Sigmoid colon (tissue), 7 donors: ENCODE measurements at places on chromosomes 1 and 21. TPM values are rescaled to one million over a fixed set of nuclear protein-coding genes. Genes with fewer than 3 reads are reported as not detected.

Gene CCDC17
- total RNA-seq: 2.5 TPM

GRCh38 chr1:41578712-41579335 is 94.3 kb upstream of the EDN2 start:
- H3K4me1 ChIP-seq: no peaks in the 10 kb centered on the region
- no peaks in the 10 kb centered on the region for H3K36me3 ChIP-seq

- no peaks in the 10 kb centered on the region for H3K4me1 ChIP-seq
- no peak overlapping the region for H3K27ac ChIP-seq
- no peak for DNase-seq
Measured at GRCh38 chr21:22925032-22925431, 1926.8 kb downstream of the NCAM2 start.

Gene CSF3R
- 7.5 TPM for total RNA-seq

GRCh38 chr1:54325703-54326461 is 80.3 kb downstream of the SSBP3 start:
- peak overlapping the region; percentile 83 for H3K27ac ChIP-seq
- no peak for DNase-seq
- no peaks in the 10 kb centered on the region for H3K36me3 ChIP-seq
- no peak overlapping the region for H3K4me3 ChIP-seq
- H3K27me3 ChIP-seq: no peaks in the 10 kb centered on the region

- peaks cover 39% of the 10 kb centered on the region for H3K4me1 ChIP-seq
- H3K27me3 ChIP-seq: no peaks in the 10 kb centered on the region
- H3K27ac ChIP-seq: peak overlapping the region; percentile 69
- peak; percentile 85 for DNase-seq
- no peaks in the 10 kb centered on the region for H3K36me3 ChIP-seq
Measured at GRCh38 chr1:202623075-202623474, 87.2 kb downstream of the SYT2 start.

Gene MAP7D1
- total RNA-seq: 104 TPM

Gene FCRLA
- not detected for total RNA-seq

- DNase-seq: no peak
- no peaks in the 10 kb centered on the region for H3K36me3 ChIP-seq
- H3K27ac ChIP-seq: no peak overlapping the region
- no peak overlapping the region for H3K4me3 ChIP-seq
- H3K4me1 ChIP-seq: no peaks in the 10 kb centered on the region
- H3K27me3 ChIP-seq: no peaks in the 10 kb centered on the region
Measured at GRCh38 chr21:35578347-35578782, 482.0 kb downstream of the SETD4 start.

DNA sequence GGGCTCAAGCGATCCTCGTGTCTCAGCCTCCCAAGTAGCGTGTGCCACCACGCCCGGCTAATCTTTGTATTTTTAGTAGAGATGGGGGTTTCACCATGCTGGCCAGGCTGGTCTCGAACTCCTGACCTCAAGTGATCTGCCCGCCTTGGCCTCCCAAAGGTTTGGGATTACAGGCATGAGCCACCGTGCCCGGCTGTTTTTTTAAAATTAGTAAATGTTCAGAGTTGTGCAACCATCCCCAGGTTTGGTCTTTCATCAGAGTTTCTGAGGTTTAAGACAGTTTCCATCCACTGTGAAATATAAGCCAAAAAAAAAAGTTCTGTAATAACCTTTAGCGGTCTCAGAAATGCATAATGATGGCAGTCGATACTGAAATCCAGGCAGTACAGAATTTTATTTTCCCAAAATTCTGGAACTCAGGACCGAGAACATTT is 550 bp upstream of the SYT11 start:
- H3K4me1 ChIP-seq: peaks cover 26% of the 10 kb centered on the region
- H3K27ac ChIP-seq: peak overlapping the region; percentile 86
- H3K4me3 ChIP-seq: peak overlapping the region; percentile 49
- DNase-seq: no peak
- no peaks in the 10 kb centered on the region for H3K36me3 ChIP-seq
- H3K27me3 ChIP-seq: no peaks in the 10 kb centered on the region

DNA sequence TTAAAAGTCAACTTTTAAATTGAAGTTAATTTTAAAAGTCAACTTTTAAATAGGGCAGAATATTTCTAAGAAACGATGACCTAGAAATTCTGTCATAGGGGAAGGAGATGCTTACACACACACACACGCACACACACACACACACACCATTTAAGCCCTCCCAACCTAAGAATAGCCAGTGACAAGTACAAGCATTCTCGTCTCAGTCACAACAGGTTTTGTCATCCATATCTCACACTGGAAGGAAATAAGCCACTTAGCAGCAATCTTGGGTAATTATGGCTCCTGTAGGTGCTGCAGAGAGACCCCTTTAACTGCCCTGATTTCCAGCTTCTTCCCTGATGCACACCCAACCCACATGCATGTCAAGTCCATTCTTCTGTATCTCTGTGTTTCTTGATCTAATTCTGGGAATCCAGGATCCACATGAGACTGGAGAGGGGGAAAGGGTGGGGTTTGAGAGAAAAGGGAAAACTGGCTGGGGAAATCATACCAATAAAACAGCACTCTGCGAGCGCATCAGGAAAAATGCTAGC is 338.1 kb downstream of the PAPPA2 start:
- DNase-seq: no peak
- no peaks in the 10 kb centered on the region for H3K4me1 ChIP-seq
- H3K36me3 ChIP-seq: no peaks in the 10 kb centered on the region
- no peak overlapping the region for H3K4me3 ChIP-seq
